ENCODE measurements at places on chromosomes 7 and 10. TPM values are rescaled to one million over a fixed set of nuclear protein-coding genes. Genes with fewer than 3 reads are reported as not detected.

GRCh38 chr7:70587739-70588138 lies 544.2 kb upstream of the GALNT17 start:
- DNase-seq, result no peak
- no peaks in the 10 kb centered on the region for H3K27me3 ChIP-seq

The HEPACAM2 gene
- total RNA-seq, result 0.36 TPM

GRCh38 chr7:16891874-16892643 lies 10.3 kb upstream of the AGR3 start:
- no peaks in the 10 kb centered on the region for H3K27me3 ChIP-seq
- no peaks in the 10 kb centered on the region for H3K36me3 ChIP-seq
- no peak overlapping the region for H3K4me3 ChIP-seq
- H3K27ac ChIP-seq, result no peak overlapping the region

The GALNT17 gene
- 43.2 TPM for total RNA-seq

DNA sequence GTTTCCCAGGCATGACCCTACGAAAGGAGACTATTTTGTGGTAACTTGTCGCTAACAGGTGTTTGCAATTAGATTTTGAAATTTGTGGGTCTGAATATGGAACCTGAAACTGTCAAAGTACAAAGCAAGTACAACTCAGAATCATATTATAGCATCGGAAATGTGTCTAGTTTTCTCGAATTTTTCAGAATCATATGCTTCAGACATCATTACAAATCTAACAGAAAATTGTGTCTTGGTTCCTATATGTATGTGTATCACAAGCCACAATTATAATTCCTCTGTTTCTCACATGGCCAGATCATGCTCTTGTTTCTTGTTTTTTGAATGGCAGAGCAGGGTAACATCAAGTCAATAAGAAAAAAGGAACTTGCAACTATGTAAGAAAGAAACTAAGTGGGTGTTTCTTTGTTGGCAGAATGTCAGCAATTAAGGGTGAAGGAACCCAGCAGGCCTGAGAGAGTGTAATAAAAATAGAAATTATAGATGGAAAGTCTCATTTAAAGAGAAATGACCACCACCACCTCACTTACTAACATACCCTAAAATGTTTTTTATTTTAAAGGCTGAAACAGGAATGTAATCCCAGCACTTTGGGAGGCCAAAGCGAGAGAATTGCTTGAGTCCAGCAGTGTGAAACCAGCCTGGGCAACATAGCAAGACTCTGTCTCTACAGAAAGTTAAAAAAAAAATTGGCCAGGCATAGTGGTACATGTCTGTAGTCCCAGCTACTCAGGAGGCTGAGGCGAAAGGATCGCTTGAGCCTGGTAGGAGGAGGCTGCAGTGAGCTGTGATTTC lies 51.3 kb downstream of the PRTFDC1 start:
- H3K4me1 ChIP-seq, result peaks cover 19% of the 10 kb centered on the region
- DNase-seq, result no peak
- H3K4me3 ChIP-seq, result no peak overlapping the region

The OR6V1 gene
- not detected for total RNA-seq

GRCh38 chr10:89952325-89952724 lies 250.9 kb downstream of the KIF20B start:
- H3K27me3 ChIP-seq, result no peaks in the 10 kb centered on the region
- peaks cover 4% of the 10 kb centered on the region for H3K4me1 ChIP-seq
- H3K27ac ChIP-seq, result no peak overlapping the region
- no peak for DNase-seq
- no peaks in the 10 kb centered on the region for H3K36me3 ChIP-seq

DNA sequence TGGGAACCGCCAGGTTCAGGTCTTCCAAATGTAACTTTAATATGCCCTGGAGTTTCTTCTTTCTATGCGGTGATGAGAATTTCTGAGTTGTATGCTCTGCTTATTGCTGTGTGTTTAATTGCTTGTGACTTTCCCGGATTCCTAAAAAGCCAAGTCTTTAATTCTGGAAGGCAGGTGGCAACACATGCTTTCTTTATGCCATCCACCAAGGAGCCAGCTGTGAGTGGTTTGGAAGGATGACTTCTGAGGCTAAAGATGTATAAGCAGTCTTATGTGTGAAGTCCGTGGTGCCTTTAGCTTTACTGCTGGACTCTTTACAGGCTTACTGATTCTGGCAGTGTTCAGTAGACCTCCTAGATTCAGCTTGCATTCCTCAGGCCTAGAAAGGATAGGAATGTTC lies 3.1 kb downstream of the SDK1 start:
- H3K27ac ChIP-seq, result peak overlapping the region; percentile 85
- DNase-seq, result no peak
- H3K27me3 ChIP-seq, result no peaks in the 10 kb centered on the region
- no peaks in the 10 kb centered on the region for H3K36me3 ChIP-seq

DNA sequence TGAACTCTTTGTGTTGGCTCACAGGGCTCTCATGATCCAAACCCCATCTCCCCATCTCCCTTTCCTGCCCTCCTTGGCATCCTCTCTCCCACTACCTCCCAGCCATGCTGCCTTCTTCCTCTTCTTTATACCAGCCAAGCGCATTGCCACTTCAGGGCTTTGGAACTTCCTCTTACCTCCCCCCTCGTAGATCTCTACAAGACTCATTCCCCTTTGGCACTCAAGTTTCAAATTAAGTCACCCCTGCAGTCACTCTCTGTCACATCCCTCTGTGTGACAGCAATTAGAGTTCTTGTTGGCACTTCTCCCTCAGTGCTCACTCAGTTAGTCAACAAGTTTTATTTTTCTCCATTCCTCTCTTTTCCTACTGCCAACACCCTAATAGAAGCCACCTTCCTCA lies 20.8 kb upstream of the NRP1 start:
- no peaks in the 10 kb centered on the region for H3K36me3 ChIP-seq
- no peaks in the 10 kb centered on the region for H3K27me3 ChIP-seq
- DNase-seq, result no peak
- no peaks in the 10 kb centered on the region for H3K4me1 ChIP-seq
- H3K4me3 ChIP-seq, result no peak overlapping the region

The TMEM26 gene
- 2.2 TPM for total RNA-seq

DNA sequence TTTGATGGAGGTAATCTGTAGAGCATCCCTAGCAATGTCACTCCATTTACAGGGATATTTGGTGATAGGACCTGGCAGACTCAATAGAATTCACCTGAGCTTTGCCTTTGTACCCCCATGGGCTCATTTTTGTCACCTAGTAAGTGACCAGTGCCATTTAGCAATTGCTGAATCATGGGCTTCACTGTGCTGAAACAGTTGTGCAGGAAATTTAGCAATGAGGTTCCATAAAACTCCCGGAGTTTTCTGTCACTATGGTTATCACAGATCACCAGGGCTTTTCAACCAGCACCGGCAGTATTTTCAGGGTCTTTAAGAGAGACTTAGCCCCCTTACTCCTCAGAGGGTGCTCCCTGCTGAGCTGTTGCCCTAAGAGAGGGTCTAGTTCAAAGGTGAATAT lies 40.2 kb downstream of the FAS start:
- no peak overlapping the region for H3K4me3 ChIP-seq
- H3K36me3 ChIP-seq, result no peaks in the 10 kb centered on the region
- H3K27ac ChIP-seq, result no peak overlapping the region
- DNase-seq, result no peak
- H3K27me3 ChIP-seq, result no peaks in the 10 kb centered on the region
- no peaks in the 10 kb centered on the region for H3K4me1 ChIP-seq

The C7orf33 gene
- total RNA-seq, result not detected

The CALCR gene
- total RNA-seq, result not detected

The PRTFDC1 gene
- 13.2 TPM for total RNA-seq

DNA sequence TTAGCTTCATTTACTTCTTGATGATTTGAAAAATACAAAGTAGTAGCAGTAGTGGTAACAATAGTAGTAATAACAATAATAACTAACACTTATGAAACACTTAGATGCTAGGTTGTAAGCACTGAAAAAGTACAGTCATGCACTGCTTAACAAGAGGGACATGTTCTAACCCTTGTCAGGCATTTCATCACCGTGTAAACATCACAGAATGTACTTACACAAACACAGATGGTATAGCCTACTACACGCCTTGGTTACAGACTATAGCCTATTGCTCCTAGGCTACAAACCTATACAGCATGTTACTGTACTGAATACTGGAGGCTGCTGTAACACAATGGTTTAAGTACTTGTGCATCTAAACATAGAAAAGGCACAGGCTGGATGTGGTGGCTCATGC lies 60.6 kb downstream of the PUS7 start:
- H3K27ac ChIP-seq, result no peak overlapping the region
- H3K36me3 ChIP-seq, result peaks cover 14% of the 10 kb centered on the region
- H3K4me1 ChIP-seq, result no peaks in the 10 kb centered on the region
- DNase-seq, result no peak
- no peaks in the 10 kb centered on the region for H3K27me3 ChIP-seq

The MALRD1 gene
- 4.7 TPM for total RNA-seq

DNA sequence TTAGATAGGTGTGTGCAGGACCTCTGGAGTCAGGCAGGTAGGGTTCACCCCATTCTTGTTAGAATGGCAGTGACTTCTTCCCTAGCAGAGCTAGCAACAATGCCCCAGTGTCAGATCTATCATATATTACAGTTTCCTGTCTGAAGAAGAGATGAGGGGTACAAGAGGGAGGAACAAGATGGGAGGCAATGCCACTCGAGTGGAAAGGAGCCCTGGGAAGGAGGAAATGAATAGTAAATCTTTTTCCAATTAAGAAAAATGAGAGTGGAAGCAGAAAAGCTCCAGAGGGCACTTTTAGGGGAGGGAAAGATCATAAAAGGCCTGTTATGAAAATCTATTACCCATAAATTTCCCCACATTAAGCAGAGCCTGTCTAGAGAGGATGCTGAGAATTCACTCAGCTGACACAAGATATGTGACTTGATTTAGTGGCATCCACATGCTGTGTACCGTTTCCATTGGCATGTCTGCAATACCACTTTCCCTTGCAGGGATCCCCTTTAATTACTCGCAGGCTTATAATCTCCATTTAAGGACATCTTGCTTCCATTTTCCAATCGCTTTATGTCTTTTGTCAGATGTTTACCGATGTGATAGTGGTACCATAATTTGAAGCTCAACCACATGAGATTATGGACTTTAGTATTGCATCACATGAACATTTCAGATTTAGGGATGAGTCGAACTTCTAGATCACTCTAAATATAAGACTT lies 70.0 kb upstream of the AGBL3 start:
- H3K36me3 ChIP-seq, result peaks cover 8% of the 10 kb centered on the region
- no peak for DNase-seq
- peak overlapping the region; percentile 80 for H3K27ac ChIP-seq

GRCh38 chr7:98722402-98722801 lies 105.3 kb downstream of the NPTX2 start:
- no peaks in the 10 kb centered on the region for H3K4me1 ChIP-seq
- DNase-seq, result no peak
- no peaks in the 10 kb centered on the region for H3K27me3 ChIP-seq
- H3K27ac ChIP-seq, result no peak overlapping the region

The HOXA13 gene
- total RNA-seq, result 35.3 TPM

The BAIAP2L1 gene
- 3.0 TPM for total RNA-seq

The AKR1C1 gene
- 31.4 TPM for total RNA-seq

GRCh38 chr10:100232101-100232500 lies 2.7 kb upstream of the CHUK start:
- H3K4me1 ChIP-seq, result peaks cover 12% of the 10 kb centered on the region
- peaks cover 17% of the 10 kb centered on the region for H3K36me3 ChIP-seq
- H3K27ac ChIP-seq, result no peak overlapping the region

The SPAG6 gene
- total RNA-seq, result not detected

DNA sequence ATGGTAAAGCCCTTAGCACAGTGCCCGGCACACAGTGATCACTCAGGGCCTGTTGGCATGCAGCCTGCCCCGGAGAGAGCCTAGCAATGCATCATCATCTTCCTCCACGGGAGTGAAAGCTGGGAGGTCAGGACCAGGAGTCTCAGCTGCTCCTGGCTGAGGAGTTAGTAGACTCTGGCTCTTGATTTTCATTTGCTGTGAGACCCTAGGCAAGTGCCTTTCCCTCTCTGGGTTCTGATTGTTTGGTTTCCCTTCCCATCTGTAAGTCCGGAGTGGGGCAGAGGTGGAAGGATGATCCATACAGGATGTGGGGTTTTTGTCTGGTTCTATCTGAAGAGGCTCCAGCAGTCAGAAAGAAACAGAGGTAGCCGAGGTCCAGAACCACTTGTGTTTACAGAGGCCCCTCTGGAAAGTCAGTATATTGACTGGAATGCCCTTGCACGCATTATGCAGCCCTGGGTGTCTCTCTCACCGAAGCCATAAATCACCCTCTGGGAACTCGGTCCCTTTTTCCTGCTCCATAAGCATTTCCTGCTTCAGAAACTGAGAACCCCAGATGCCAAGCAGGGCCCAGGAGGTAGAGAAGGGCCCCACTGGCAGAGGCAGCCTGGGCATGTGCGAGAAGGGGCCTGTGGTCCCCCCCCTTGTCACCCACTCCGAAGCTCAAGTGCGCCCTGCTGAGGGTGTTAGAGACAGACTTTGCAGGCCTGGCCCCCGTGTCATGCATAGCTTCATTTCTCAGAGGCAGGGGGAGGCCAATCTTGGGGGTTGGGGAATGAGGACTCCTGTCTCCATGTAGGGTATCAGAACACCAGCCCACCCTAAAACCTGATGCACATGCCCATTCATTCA lies 8.5 kb downstream of the UNC5B start:
- peak; percentile 50 for DNase-seq
- no peaks in the 10 kb centered on the region for H3K27me3 ChIP-seq
- H3K4me3 ChIP-seq, result no peak overlapping the region
- H3K27ac ChIP-seq, result no peak overlapping the region
- H3K4me1 ChIP-seq, result peaks cover 17% of the 10 kb centered on the region

The GRID2IP gene
- total RNA-seq, result not detected

The HMX2 gene
- total RNA-seq, result 0.36 TPM

The PTF1A gene
- total RNA-seq, result not detected

- no peak overlapping the region for H3K27ac ChIP-seq
- peak; percentile 10 for DNase-seq
- no peaks in the 10 kb centered on the region for H3K4me1 ChIP-seq
- no peaks in the 10 kb centered on the region for H3K36me3 ChIP-seq
- no peak overlapping the region for H3K4me3 ChIP-seq
Observed at GRCh38 chr7:129959471-129960203, 6.9 kb upstream of the UBE2H start.

The AKR1E2 gene
- total RNA-seq, result 16.8 TPM

DNA sequence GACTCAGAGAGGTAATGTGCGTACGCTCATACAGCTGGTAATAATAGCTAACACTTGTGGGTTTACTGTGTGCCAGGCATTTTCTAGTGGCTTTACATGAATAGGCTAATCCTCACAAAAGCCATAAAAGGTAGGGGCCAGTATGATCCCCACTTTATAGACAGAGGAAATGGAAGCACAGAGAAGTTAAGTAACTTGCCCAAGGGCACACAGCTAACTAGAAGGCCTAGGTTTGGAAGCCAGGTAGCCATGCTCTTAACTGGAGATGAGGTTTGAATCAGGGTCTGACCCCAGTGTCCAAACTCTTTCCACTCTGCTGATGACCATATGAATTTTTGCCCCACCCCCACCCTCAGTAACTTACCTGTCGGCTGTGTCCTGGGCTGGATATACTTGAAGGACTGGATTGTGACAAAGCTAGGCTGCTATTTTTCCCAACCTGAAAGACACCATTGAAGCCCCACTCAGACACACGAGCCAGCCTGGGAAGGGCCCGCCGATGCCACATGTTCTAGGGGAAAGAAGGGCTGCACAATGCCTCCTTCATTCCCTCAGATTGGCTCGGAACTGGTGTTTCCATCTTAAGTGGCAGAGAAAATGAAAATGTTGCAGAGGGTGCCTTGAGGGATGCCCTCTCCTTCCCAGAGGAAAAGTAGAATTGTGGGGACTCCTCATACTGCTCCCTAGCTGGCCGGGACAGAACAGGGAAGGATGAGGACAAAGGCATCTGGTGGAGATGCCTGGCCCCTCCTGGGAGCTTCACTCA lies 29.1 kb upstream of the EFCAB10 start:
- H3K36me3 ChIP-seq, result peaks cover 12% of the 10 kb centered on the region
- H3K4me3 ChIP-seq, result no peak overlapping the region
- peak; percentile 27 for DNase-seq
- H3K4me1 ChIP-seq, result peaks cover under 1% of the 10 kb centered on the region

All from sigmoid colon (tissue), 7 donors.